ENCODE measurements at places on chromosomes 4 and X. TPM values are rescaled to one million over a fixed set of nuclear protein-coding genes. Genes with fewer than 3 reads are reported as not detected.

GRCh38 chrX:10516781-10517322, 103.5 kb downstream of the MID1 start:
- H3K4me1 ChIP-seq = peaks cover 60% of the 10 kb centered on the region
- H3K36me3 ChIP-seq = peaks cover 7% of the 10 kb centered on the region
- no peak for DNase-seq
- H3K4me3 ChIP-seq = no peak overlapping the region
- no peaks in the 10 kb centered on the region for H3K27me3 ChIP-seq
- no peak overlapping the region for H3K27ac ChIP-seq

Gene TLR3
- total RNA-seq = 1.4 TPM

Gene USP17L26
- total RNA-seq = not detected

- H3K36me3 ChIP-seq = no peaks in the 10 kb centered on the region
- DNase-seq = no peak
- H3K4me3 ChIP-seq = no peak overlapping the region
- peaks cover under 1% of the 10 kb centered on the region for H3K4me1 ChIP-seq
- no peaks in the 10 kb centered on the region for H3K27me3 ChIP-seq
These were observed 50.8 kb downstream of the MAOA start for GRCh38 chrX:43706786-43707370.

DNA sequence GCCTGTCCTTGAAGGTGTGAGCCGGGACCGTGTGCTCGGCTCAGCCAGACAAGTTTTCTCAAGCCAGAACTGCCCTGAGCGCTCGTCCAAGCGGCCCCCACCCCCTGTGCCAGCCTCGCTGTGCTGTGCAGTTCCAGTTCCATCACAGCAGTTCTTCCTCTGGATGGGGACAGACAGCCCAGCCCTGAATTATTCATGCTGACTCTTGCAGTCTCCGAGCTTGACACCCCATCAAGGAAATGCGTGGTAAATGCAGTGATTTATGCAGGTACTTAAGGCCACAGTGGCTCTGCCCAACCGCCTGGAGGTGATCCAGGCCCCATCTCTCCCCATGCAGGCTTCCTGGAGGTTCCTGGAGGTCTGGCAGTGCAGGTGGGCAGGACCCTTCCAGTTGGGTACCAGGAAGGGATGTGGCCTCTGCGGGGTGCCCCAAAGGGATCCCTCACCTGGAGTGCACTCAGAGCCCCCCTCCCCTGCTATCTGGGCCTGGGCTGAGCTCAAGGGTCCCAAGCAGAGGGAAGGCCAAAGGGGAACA, 44.8 kb upstream of the HMX1 start:
- H3K4me1 ChIP-seq = no peaks in the 10 kb centered on the region
- H3K27me3 ChIP-seq = peaks cover 9% of the 10 kb centered on the region

Gene NXF2
- not detected for total RNA-seq

GRCh38 chr4:133178956-133179355, 29.9 kb downstream of the PCDH10 start:
- H3K4me1 ChIP-seq = peaks cover 8% of the 10 kb centered on the region
- no peaks in the 10 kb centered on the region for H3K36me3 ChIP-seq
- DNase-seq = no peak
- H3K27me3 ChIP-seq = no peaks in the 10 kb centered on the region
- H3K4me3 ChIP-seq = no peak overlapping the region
- H3K27ac ChIP-seq = no peak overlapping the region

DNA sequence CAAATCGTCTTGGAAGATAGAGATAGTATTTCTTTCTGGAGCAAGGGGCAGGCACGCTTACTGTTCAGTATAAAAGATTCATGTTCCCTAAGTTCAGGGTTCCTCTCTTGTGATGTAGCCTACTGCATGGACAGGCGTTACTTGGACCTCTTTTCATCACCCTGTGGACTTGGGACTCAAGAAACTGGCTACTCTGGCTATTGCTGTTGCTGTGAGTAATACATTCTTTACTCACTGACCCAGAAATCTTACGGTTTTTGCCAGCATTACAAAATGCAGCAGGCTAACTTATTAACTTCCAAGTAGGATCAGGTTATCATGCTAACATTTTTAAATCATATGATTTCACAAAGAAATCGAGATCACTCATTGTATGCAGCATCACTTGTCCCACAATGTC, 12.8 kb upstream of the GUCY1B1 start:
- peaks cover 46% of the 10 kb centered on the region for H3K4me1 ChIP-seq
- no peaks in the 10 kb centered on the region for H3K27me3 ChIP-seq
- H3K36me3 ChIP-seq = no peaks in the 10 kb centered on the region
- no peak for DNase-seq
- H3K27ac ChIP-seq = no peak overlapping the region
- no peak overlapping the region for H3K4me3 ChIP-seq

- H3K36me3 ChIP-seq = no peaks in the 10 kb centered on the region
- H3K27me3 ChIP-seq = no peaks in the 10 kb centered on the region
These were observed 54.0 kb downstream of the SOD3 start for GRCh38 chr4:24849351-24849750.

All from WTC11 (cell line).